Activated CD4-positive, alpha-beta memory T cell treated with anti-CD3 and anti-CD28 coated beads for 36 hours (primary cell): ENCODE measurements at places on chromosomes 11 and 22.
A peak's percentile ranks its signal among the peaks of the same experiment; 100 is the strongest.

DNA sequence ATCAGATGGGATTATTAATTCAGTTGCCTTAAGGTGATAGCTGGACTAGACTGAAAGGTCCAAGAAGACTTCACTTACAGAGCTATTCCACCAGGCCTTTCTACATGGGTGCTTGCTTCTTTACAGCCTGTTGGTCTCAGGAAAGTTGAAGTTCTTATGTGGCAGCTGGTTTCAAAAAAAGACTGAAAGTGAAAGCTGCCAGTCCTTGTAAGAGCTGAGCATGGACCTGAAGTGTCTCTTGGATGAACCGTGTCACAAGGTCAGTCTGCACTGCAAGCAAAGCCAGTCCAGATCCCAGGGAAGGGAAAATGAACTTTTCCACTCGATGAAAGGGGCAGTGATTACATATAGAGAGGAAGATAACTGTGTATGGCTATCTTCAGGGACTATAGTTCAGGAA, 201.5 kb upstream of the LUZP2 start:
- H3K4me3 ChIP-seq, result no peak overlapping the region
- DNase-seq, result no peak
- H3K4me1 ChIP-seq, result no peaks in the 10 kb centered on the region
- no peaks in the 10 kb centered on the region for H3K36me3 ChIP-seq
- no peaks in the 10 kb centered on the region for H3K27me3 ChIP-seq
- H3K27ac ChIP-seq, result no peak overlapping the region

DNA sequence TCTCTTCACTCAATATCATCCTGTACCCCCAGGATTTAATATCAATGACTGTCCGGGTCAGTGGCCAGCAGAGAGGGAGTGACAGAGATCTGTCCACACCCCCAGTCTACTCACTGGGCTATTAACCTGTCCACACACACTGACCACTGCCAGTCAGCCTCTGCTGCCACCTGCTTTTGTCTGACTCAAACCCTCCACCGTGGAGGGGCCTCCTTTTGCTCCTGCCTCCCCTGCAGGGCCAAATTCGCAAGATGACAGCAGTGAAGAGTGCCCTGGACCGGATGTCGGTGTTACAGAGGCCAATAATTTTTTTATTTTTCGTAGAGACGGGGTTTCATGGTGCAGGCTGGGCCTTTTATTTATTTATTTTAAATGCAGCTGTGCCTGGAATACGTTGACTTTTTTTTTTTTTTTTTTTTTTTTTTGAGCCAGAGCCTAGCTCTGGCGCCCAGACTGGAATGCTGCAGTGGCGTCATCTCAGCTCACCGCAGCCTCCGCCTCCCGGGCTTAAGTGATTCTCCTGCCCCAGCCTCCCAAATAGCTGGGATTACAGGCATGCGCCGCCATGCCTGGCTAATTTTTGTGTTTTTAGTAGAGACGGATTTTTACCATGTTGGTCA, 5.1 kb downstream of the PDXP start:
- DNase-seq, result no peak
- peaks cover 25% of the 10 kb centered on the region for H3K4me1 ChIP-seq
- H3K4me3 ChIP-seq, result no peak overlapping the region
- H3K36me3 ChIP-seq, result peaks cover 14% of the 10 kb centered on the region

DNA sequence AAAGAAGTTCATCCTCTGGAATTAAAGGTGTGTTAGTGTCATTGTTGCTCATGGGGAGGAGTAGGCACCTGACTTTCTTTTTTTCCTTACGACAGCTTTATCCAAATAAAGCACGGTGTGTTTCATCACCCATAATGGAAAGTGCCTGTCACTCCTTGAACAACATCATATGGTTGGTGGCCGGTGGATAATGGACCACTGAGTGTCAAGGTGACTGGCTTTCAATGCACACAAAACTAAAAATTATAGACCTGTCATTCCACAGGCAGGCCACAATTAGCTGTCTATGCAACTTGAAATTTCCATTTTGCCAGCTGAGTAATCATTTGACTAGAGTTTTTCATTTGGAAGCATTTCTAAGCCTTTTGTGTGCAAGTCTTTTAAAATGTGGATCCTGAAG, 45.0 kb upstream of the MPPED2 start:
- H3K4me3 ChIP-seq, result no peak overlapping the region
- no peaks in the 10 kb centered on the region for H3K4me1 ChIP-seq
- no peak for DNase-seq
- no peaks in the 10 kb centered on the region for H3K36me3 ChIP-seq

DNA sequence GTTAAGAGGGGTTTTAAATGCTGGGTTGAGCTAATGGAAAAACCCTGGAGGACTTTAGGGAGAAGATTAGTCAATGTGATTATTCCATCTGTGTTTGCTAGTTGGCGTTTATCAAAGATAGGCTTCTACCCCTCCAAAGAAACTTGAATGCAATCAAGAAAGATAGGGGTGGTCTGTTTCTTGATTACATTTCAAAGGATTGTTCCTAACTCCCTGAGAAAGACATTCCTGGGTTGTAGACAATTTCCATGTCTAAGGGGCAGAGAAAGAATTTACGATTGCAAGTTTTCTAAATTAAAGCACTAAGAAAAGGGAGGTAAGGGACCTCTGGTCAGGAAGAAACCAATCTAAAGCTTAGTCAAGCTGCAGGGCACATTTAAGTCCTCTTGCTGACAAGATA, 2268.7 kb downstream of the LRRC4C start:
- H3K36me3 ChIP-seq, result no peaks in the 10 kb centered on the region
- H3K27me3 ChIP-seq, result no peaks in the 10 kb centered on the region
- no peak overlapping the region for H3K4me3 ChIP-seq
- no peaks in the 10 kb centered on the region for H3K4me1 ChIP-seq
- no peak for DNase-seq

GRCh38 chr11:24357620-24358410, 139.0 kb upstream of the LUZP2 start:
- no peak overlapping the region for H3K4me3 ChIP-seq
- H3K27ac ChIP-seq, result no peak overlapping the region
- H3K4me1 ChIP-seq, result no peaks in the 10 kb centered on the region
- no peak for DNase-seq
- no peaks in the 10 kb centered on the region for H3K36me3 ChIP-seq

DNA sequence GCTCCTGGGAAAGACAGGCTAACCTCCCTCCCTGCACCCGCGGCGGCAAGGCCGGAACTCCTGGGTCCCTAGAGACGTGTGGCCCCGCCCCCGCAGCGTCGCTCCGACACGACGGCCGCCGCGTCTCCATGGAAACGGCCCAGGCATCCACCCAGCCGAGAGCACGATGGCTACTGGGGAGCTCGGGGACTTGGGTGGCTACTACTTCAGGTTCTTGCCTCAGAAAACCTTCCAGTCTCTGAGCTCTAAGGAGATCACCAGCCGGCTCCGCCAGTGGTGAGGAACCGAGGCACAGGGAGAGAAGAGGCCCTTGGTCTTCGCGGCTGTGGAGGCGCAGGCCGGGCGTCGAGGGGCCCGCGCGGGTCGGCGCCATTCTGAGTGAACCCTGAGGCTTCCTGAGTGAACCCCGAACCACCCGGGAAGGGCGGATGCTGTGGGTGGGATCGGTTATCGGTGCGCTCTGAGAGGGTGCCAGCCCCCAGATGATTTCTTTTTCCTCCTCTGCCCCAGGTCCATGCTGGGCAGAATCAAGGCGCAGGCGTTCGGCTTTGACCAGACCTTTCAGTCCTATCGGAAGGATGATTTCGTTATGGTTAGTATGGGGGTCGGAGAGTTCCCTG, at the start of gene CFAP300:
Gene CFAP300 (plus strand): TSS at position 133 of the 620 bp plus-strand sequence. CDS start 34 bp downstream, at position 167.
- no peak within 1 kb of the TSS for H3K27ac ChIP-seq
- peaks cover 9% of the 10 kb centered on the region for H3K4me1 ChIP-seq
- no peaks in the 10 kb centered on the region for H3K36me3 ChIP-seq
- H3K27me3 ChIP-seq, result peaks cover 21% of the 10 kb centered on the region
- peak within 1 kb of the TSS; percentile 65 for H3K4me3 ChIP-seq
- DNase-seq, result peak; percentile 72

DNA sequence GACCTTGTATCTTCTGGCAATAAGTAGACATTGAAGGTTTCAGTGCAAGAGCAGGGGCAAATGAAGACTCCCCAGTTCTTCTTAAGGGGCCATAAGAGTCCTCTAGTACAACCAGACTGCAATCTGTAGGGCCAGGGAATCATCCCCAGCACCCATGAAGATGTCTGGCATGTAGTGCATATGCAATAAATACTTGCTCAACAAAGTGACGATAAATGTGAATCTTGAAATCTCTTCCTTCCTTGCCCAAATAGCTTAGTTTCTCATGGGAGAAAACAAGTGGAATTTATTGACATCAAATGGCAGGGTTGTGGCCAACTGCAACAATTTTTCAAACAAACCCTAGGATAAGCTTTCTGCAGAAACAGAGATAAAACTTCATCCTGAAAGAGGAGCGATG, 107.6 kb downstream of the ABTB2 start:
- no peak overlapping the region for H3K4me3 ChIP-seq
- H3K27me3 ChIP-seq, result peaks cover 20% of the 10 kb centered on the region
- peaks cover 59% of the 10 kb centered on the region for H3K4me1 ChIP-seq
- peaks cover 2% of the 10 kb centered on the region for H3K36me3 ChIP-seq
- DNase-seq, result no peak
- H3K27ac ChIP-seq, result no peak overlapping the region

- H3K4me3 ChIP-seq, result no peak overlapping the region
- no peaks in the 10 kb centered on the region for H3K36me3 ChIP-seq
- no peak for DNase-seq
- H3K27me3 ChIP-seq, result no peaks in the 10 kb centered on the region
These were observed 78.4 kb downstream of the RBFOX2 start for GRCh38 chr22:35950262-35950661.

- no peaks in the 10 kb centered on the region for H3K27me3 ChIP-seq
- no peaks in the 10 kb centered on the region for H3K4me1 ChIP-seq
- DNase-seq, result no peak
- H3K4me3 ChIP-seq, result no peak overlapping the region
These were observed 212.5 kb downstream of the SWAP70 start for GRCh38 chr11:9876331-9876730.

- H3K27me3 ChIP-seq, result no peaks in the 10 kb centered on the region
- H3K27ac ChIP-seq, result no peak overlapping the region
- no peak overlapping the region for H3K4me3 ChIP-seq
- H3K4me1 ChIP-seq, result peaks cover 2% of the 10 kb centered on the region
- no peak for DNase-seq
These were observed 10.5 kb downstream of the ZMAT5 start for GRCh38 chr22:29756341-29756740.

DNA sequence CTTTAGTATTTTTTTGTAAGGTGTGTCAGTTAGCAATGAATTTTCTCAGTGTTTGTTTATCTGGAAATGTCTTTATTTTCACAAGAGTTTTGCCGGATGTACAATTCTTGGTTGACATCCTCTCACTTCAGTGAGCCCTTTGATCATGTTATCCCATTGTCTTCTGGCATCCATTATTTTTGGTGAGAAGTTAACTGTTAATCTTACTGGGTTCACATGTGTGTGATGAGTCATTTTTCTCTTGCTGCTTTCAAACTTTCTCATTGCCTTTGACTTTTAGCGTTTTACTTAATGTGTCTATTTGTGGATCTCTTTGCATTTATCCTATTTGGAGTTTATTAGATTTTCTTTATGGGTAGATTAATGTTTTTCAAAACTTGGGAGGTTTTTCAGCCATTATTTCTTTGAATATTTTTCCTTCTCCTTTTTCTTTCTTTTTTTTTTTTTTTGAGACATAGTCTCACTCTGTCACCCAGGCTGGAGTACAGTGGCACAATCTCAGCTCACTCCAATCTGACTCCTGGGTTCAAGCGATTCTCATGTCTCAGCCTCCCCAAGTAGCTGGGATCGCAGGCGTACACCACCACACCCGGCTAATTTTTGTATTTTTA, 100.5 kb upstream of the RRM1 start:
- H3K36me3 ChIP-seq, result peaks cover 31% of the 10 kb centered on the region
- no peaks in the 10 kb centered on the region for H3K27me3 ChIP-seq
- peaks cover 50% of the 10 kb centered on the region for H3K4me1 ChIP-seq
- no peak for DNase-seq

GRCh38 chr11:73198677-73199076, 19.4 kb upstream of the P2RY2 start:
- no peak for DNase-seq
- H3K4me1 ChIP-seq, result no peaks in the 10 kb centered on the region
- H3K36me3 ChIP-seq, result no peaks in the 10 kb centered on the region

- peaks cover 15% of the 10 kb centered on the region for H3K27me3 ChIP-seq
- H3K4me3 ChIP-seq, result peak overlapping the region; percentile 69
- peaks cover 5% of the 10 kb centered on the region for H3K4me1 ChIP-seq
These were observed 698 bp downstream of the PAK1 start for GRCh38 chr11:77472991-77473800.

GRCh38 chr11:103483996-103484395, 374.8 kb downstream of the DYNC2H1 start:
- H3K36me3 ChIP-seq, result no peaks in the 10 kb centered on the region
- no peak overlapping the region for H3K4me3 ChIP-seq
- H3K27me3 ChIP-seq, result no peaks in the 10 kb centered on the region
- peaks cover 8% of the 10 kb centered on the region for H3K4me1 ChIP-seq

DNA sequence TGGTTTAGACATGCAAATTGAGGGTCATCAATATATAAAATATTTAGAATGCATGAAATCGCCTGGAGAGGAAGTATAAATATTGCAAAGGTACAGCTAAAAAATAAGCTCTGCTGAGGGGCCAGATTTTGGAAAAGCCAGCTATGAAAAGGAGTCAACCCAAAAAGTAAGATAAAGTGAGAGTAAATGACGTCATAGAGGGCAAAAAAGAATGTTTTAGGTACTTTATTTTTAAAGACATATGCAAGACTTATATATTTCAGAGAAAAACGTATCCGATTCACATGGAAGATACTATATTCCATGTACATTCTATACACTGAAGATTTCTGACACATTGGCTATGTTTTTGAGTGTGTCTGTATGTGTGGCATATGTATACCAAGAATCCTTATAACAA, 13.6 kb downstream of the GRM5 start:
- H3K4me1 ChIP-seq, result no peaks in the 10 kb centered on the region
- H3K4me3 ChIP-seq, result no peak overlapping the region
- no peaks in the 10 kb centered on the region for H3K36me3 ChIP-seq
- no peak for DNase-seq

DNA sequence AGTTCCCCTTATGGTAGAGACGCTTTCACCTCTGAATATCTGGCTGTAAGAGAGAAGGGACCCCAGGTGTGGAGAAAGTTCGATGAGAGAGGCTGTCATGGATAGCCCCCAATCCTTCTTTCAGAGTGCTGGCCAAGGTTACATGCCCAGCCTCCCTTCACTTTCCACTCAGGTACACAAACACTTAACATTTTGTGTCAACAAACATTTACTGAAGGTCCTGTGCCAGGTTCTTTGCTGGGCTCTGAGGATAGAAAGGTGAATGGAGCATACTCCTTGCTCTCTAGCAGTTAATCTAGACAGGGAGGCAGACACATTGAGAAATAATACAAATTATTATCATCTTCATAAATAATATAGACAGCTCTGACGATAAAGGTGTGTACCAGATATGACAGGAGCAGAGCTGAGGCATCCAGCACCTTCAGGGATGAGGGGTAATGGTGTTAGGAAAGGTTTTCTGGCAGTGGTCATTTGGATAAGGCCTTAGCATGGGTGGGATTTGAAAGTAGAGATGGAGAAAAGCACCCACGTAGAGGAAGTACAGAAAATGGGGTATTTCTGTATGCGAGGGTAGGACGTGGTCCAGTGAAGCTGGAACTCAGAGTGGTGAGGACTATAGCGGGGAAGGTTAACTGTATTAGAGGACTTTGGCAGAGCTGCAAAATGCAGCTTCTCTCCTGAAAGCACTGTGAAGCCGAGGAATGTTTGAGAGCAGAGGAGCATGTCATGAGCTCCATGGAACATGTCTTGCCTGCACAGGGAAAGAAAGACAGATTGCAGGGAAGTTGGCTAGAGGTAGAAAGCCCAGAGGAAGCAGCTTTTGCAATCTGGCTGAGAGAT, 19.6 kb downstream of the PPFIBP2 start:
- H3K4me3 ChIP-seq, result no peak overlapping the region
- H3K4me1 ChIP-seq, result peaks cover 63% of the 10 kb centered on the region
- H3K27me3 ChIP-seq, result no peaks in the 10 kb centered on the region
- no peaks in the 10 kb centered on the region for H3K36me3 ChIP-seq
- no peak for DNase-seq
